ENCODE measurements at places on chromosomes 7 and 10. TPM values are rescaled to one million over a fixed set of nuclear protein-coding genes. Genes with fewer than 3 reads are reported as not detected.

- DNase-seq: peak; percentile 91
Observed at GRCh38 chr7:151696721-151697514, 177.2 kb upstream of the RHEB start.

- DNase-seq: no peak
Observed at GRCh38 chr7:117995850-117996650, 122.8 kb upstream of the CTTNBP2 start.

DNA sequence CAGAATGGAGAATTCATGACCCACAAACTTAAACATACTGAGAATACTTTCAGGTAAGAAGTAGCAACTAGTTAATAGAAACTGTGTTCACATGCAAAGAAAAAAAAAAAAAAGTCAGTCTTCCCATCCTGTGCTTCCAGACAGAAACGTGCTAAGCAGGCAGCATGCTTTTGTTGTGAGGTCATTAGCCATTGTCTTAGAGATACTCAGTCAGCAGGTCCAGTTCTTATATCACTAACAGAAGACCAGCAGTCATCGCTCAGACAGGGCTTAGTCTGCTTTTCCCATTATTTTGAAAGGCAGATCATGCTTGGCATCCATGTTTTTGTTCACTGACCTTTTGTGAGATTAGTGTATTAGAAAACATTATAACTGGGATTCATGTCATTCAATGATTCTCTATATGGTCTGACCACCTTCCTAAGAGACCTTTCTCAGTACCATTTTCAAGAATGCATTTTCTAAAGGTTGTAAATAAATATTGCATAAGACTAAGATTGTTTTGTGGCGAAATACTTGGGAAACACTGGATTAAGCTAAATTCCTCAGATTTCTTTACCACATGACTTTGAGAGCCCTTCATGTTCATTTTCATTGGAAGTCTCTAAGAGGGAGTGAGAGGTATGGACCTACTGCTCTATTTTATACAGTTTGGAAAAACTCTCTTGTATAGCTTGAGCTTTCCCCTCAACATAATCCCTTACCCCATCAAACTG lies 45.0 kb upstream of the AGBL3 start:
- DNase-seq: peak; percentile 71

- DNase-seq: peak; percentile 84
Observed at GRCh38 chr7:24825931-24826661, 68.8 kb upstream of the GSDME start.

- DNase-seq: no peak
Observed at GRCh38 chr10:123687758-123688157, 21.6 kb downstream of the GPR26 start.

GRCh38 chr10:125698481-125698998 lies 15.6 kb upstream of the TEX36 start:
- DNase-seq: no peak

- peak; percentile 5 for DNase-seq
Observed at GRCh38 chr10:86964061-86964846, 4.0 kb upstream of the ADIRF start.

- no peak for DNase-seq
Observed at GRCh38 chr10:114012650-114013049, 31.0 kb upstream of the ADRB1 start.

- DNase-seq: no peak
Observed at GRCh38 chr10:31586723-31587638, 268.0 kb downstream of the ZEB1 start.

DNA sequence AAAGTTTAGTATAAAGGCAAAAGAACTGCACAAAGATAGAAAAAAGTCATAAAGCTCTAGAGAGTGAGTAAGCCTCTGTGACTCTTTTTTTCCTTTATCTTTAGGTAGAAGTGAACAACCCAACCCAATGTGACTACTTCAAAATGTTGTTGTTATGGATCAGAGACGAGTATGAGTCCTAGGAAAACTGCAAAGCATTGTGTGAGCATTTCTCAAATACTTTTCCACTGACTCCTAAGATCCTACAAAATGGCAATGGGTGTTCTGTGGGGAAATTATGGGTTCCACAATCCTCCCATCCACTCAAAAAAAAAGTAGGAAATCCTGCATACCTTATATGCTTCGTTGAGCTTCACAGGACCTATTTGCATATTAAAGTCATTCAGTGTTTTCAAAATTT lies 177.1 kb downstream of the DGKI start:
- no peak for DNase-seq

- DNase-seq: no peak
Observed at GRCh38 chr7:128363261-128363721, 1.8 kb upstream of the PRRT4 start.

DNA sequence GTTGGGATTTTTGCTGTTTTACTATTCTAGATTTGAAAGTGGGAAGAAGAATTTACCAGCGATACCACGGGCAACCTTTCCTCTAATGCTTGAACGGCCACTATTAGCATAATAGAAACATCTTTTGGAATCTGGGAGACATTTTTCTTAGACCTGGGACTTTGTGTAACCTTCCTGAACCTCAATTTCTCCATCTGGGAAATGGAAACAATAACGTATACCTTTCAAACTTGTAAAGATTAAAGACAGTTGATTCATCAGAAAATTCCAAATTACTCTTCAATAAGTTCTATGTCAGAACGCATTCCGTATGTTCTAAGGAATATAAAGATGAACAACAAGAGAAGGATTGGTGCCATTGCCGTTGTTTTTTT lies 453 bp upstream of the RNLS start:
- DNase-seq: no peak

- peak; percentile 74 for DNase-seq
Observed at GRCh38 chr10:100969187-100970075, at the start of gene SEMA4G. TSS of gene SEMA4G (plus strand) at chr10:100969504. CDS start at chr10:100972913, 3,409 bp downstream.

- no peak for DNase-seq
Observed at GRCh38 chr7:33748793-33749192, 156.5 kb upstream of the BMPER start.

GRCh38 chr7:33779216-33779615 lies 126.1 kb upstream of the BMPER start:
- no peak for DNase-seq

GRCh38 chr10:112991888-112992491 lies 41.9 kb downstream of the TCF7L2 start:
- no peak for DNase-seq

- no peak for DNase-seq
Observed at GRCh38 chr7:37180828-37181549, 267.7 kb downstream of the ELMO1 start.

- DNase-seq: peak; percentile 64
Observed at GRCh38 chr10:5291501-5292195, 73.1 kb upstream of the UCN3 start.

GRCh38 chr10:111034598-111035310 lies 42.1 kb upstream of the ADRA2A start:
- no peak for DNase-seq

- no peak for DNase-seq
Observed at GRCh38 chr7:6554848-6555247, 3.6 kb upstream of the GRID2IP start.

DNA sequence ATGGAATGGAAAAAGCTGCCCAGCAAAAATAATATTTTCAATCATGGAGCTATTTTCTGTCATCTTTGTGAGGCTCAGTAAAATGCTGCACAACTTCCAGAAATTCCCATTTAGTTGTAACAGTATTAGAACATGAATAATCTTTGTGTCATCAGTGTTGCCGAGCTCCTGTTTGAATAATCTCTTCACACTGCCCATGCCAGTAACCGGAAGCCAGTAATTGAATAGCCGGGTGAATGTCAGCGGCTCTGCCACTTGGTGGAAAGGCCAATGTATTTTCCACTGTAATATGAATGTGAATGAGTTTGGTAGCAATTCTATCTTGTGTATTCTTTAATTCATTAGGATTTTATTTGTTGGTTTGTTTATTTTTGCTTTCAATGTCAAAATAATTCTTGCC lies 172.5 kb upstream of the INSYN2A start:
- no peak for DNase-seq

- DNase-seq: no peak
Observed at GRCh38 chr7:26151650-26151952, 397 bp upstream of the NFE2L3 start.

- DNase-seq: no peak
Observed at GRCh38 chr10:131246089-131246488, 65.4 kb downstream of the TCERG1L start.

DNA sequence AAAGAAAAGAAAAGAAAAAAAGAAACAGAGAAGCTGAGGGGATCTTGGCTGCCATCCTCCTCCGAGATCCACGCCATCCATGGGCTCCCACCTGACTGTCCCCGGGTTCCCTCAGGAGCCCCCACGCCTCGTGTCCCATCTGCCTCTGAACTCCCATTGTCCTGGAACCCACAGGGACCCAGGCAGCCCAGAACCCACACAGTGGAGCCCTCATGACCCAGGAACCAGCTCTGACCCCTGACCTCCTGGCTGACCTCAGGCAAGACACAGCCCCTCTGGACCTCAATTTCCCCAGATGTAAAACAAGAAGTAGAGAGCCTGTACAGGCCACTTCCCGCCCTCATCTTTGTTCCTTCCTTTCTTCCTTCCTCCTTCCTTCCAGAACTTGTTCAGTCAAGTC lies 40.4 kb downstream of the RASGEF1A start:
- no peak for DNase-seq

- DNase-seq: no peak
Observed at GRCh38 chr10:133608855-133609254, 17.7 kb downstream of the FRG2B start.

DNA sequence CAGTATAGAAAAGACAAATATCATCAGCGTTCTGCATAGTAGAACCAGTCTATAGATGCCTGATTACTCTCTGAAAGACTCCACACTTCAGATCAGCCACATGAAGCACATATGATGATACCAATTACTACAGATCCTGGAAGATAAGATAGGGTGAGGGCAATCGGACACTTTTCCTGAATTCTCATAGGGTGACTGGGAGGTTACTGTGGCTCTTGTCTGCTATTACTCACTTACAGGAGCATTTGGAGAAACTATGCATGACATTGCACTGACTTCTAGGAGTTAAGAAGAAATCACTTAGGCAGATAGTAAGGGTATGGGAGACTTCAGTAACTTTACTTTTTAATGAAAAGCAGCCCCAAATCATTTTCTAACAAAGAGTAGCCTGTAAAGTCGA lies 1140.9 kb downstream of the XPNPEP1 start:
- DNase-seq: no peak

DNA sequence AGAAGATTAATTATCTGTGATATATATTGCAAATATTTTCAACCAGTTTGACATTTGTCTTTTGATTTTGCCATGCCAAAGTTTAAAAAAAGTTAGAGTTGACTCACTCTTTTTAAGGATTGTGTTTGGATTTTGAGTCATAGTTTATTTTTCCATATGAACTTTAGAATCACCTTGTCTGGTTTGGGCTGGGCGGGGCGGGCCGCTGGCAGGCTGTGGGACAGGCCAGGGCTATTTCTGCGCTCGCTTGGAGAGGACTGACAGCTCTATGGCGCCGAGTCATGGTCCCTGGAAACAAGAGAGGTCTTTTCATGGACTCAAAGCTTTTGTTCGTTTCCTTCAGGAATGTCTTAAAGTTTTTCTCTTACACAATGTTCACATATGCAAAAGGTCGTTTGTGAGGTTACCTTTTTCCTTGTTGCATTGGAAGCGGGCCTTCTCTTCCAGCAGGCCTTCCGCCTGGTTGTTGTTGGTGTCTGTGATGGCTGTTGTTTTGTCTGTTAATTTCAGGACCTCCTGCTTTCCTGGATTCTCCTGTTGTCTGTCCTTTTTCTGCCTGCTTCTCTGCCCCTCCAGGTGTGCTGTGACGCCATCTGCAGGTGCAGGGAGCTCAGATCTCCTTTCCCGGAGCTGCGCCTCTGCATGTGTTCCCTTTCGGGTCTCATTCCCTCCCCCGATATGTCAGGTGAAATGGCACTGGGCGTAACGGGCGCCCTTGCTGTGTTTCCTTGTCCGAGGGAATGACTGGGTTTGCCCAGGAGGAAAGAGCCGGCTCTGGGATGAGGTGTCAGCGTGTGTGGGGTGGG lies 53.8 kb downstream of the INPP5A start:
- DNase-seq: peak; percentile 75

GRCh38 chr7:7321681-7322080 lies 139.3 kb downstream of the C1GALT1 start:
- peak; percentile 45 for DNase-seq

DNA sequence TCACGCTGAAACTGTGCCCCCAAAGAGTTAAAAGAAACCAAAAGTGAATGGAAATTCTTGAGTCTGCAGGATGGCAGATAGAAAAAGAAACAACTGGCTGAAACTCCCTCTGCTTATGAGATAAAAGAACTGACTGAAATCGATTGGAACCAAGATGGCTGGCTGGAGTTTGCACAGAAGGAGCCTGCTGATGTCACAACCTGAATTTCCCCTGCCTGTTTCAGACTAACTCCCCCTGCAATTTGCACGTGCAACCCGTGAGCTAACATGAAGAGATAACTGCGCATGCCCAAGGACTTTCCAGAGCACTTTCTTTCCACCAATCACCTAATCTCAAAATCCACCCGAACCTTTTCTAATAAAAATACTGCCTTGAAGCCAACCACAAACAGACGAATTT lies 435.5 kb downstream of the CALN1 start:
- DNase-seq: no peak

DNA sequence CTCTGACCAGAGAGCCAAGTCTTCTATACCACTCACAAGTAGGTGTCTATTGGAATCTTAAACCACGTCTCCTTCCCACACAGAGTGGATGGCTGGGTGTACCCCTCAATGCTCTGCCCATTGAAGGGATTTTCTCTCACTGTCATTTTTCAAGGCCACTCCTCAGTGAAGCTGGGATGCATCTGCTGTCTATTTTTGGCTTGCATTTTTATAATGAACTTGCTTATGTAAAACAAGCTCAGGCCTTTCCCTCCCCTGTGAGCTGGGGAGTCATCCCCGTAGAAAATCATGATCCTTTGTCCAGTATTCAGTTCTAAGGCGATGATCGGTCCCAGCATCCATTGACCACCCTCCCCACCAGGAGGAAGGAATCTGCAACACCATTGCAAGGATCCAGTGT lies 9.8 kb upstream of the RBM17 start:
- no peak for DNase-seq

DNA sequence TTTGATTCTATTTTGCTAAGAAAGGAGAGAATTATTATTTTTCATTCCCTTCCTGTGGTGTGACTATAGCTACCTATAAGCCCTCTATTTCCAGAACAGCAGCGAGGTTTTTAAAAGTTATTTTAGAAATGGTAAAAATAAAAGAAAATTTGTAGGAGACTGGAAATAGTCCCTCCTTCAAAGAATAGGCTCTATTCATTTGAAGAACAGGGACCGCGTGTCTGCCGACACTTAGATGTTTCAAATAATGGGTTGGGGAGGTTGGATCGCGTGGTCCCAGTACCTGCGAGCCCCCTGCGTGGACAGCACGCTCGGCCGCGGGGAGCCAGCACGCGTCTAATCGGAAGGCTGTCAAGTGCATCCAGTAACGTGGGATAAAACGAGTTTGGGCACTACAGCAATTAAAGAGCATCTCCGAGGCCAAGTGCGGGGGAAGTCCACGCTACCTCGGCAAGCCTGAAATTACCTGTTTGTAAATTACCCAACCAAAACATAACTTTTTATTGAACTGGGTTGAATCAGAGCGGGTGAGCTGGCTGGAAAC lies 1.0 kb downstream of the CACNA2D1 start:
- peak; percentile 14 for DNase-seq

Gene GRID2IP
- 0.44 TPM for total RNA-seq

Gene MEST
- 540 TPM for total RNA-seq

Gene COL28A1
- 0.47 TPM for total RNA-seq

Gene METTL27
- 1.6 TPM for total RNA-seq

Gene CDCA7L
- total RNA-seq: 13.0 TPM

Gene VSTM4
- total RNA-seq: 10.2 TPM

Gene HOGA1
- 5.8 TPM for total RNA-seq

Gene SMIM30
- 103 TPM for total RNA-seq

Gene ANKIB1
- 35.3 TPM for total RNA-seq

Gene PIK3AP1
- 6.5 TPM for total RNA-seq

Gene CHST3
- total RNA-seq: 14.1 TPM

Gene WNT16
- 2.8 TPM for total RNA-seq

Gene OR2A5
- total RNA-seq: 0.44 TPM

Gene HOXA6
- total RNA-seq: not detected

Data from hepatocyte (in vitro differentiated cells).